ENCODE measurements at places on chromosomes 6 and 20. TPM values are rescaled to one million over a fixed set of nuclear protein-coding genes. Genes with fewer than 3 reads are reported as not detected.

CD40 gene
- 217 TPM for polyA plus RNA-seq

PDE10A gene
- polyA plus RNA-seq: not detected

DEFB124 gene
- not detected for polyA plus RNA-seq

TSPO2 gene
- not detected for polyA plus RNA-seq

SEMG1 gene
- polyA plus RNA-seq: not detected

SYNDIG1 gene
- polyA plus RNA-seq: not detected

MCCD1 gene
- polyA plus RNA-seq: not detected

ARFRP1 gene
- 64.3 TPM for polyA plus RNA-seq

TPBG gene
- not detected for polyA plus RNA-seq

SLC22A7 gene
- not detected for polyA plus RNA-seq

ENPP4 gene
- 4.4 TPM for polyA plus RNA-seq

LTA gene
- 16.3 TPM for polyA plus RNA-seq

TSBP1 gene
- polyA plus RNA-seq: 0.13 TPM

DNMT3B gene
- not detected for polyA plus RNA-seq

CALHM4 gene
- not detected for polyA plus RNA-seq

MCHR2 gene
- polyA plus RNA-seq: not detected

SLC17A2 gene
- not detected for polyA plus RNA-seq

TMC2 gene
- polyA plus RNA-seq: not detected

RING1 gene
- 9.9 TPM for polyA plus RNA-seq

SRMS gene
- 0.43 TPM for polyA plus RNA-seq

GRIK2 gene
- polyA plus RNA-seq: not detected
